ENCODE measurements at places on chromosomes 12 and 14.

GRCh38 chr12:111840807-111841206 is 1.2 kb upstream of the MAPKAPK5 start:
- no peak for DNase-seq

- no peak for DNase-seq
Measured at GRCh38 chr12:94534278-94534677, 74.6 kb upstream of the CEP83 start.

DNA sequence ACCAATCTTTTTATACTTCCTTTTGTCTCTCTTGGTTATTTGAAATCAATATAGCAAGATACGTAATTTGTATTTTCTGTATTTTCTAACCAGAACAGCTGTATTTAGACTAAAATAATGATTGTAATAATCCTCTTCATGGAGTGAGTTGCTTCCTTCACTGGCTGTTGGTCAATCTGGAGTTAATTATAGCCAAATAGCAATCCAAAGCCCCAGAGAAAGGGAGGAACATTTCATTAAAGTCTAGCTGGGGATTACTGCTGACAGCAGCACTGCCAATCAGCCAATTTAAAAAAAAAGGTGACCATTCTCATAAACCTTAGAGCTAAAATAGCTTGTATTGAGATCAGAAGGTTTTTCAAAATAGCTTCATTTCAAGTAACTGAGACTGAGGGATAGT is 118.0 kb downstream of the TRHDE start:
- DNase-seq: no peak

DNA sequence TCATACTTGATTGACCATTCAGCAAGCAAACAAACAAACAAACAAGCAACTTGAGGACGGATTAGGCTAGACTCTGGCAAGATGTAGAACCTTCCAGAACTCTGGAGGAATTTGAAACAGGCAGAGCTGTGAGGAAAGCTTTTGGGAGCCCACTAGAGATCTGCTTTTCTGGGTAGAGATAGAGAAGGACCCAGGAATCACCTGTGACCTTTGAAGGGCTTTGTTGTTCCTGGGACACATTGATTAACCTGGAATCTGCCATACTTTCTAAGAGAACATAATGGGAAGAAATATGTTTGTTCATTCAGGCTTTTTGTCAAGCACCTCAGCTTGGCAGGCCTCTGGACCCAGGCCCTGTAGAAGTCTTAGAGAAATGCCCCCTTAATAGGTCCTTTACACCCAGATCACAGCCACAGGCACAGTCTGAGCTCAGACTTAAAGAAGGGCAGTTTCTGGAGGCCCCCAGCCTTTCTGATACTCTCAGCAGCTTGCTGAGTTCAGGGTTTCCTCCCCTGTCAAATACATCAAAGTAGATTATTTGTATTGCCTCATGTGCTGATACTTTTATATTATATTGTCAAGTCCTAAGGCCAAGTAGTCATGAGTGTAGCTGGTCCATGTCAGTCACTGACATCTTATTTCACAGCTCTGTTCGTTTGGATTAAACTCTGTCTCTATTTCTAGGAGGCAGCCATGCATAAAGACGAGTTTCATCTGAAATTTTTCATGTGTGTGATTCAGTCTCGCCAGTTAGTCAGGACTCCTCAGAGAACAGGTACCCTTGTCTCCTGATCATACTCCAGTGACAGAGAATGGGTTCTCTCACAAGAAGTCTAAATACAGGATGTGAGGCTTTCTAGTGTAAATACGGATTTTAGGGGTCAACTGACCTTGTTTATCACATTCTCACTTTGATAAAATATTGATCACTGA is 1.1 kb upstream of the SENP1 start:
- no peak for DNase-seq

DNA sequence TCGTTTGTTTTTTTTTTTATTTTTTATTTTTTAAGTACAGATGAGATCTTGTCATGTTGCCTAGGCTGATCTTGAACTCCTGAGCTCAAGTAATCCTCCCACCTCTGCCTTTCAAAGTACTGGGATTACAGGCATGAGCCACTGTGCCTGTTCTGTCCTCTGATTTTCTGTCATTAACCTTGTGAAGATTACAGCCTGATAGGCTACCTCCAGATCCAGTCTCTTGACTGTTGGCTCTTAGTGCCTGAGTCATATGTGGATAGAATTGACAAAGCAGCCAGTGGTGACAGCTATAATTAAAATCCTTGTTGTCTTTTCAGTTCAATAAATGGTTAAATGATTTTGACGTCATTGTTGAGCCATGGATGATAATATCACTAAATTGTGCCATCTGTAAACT is 21.3 kb upstream of the REP15 start:
- peak; percentile 12 for DNase-seq

DNA sequence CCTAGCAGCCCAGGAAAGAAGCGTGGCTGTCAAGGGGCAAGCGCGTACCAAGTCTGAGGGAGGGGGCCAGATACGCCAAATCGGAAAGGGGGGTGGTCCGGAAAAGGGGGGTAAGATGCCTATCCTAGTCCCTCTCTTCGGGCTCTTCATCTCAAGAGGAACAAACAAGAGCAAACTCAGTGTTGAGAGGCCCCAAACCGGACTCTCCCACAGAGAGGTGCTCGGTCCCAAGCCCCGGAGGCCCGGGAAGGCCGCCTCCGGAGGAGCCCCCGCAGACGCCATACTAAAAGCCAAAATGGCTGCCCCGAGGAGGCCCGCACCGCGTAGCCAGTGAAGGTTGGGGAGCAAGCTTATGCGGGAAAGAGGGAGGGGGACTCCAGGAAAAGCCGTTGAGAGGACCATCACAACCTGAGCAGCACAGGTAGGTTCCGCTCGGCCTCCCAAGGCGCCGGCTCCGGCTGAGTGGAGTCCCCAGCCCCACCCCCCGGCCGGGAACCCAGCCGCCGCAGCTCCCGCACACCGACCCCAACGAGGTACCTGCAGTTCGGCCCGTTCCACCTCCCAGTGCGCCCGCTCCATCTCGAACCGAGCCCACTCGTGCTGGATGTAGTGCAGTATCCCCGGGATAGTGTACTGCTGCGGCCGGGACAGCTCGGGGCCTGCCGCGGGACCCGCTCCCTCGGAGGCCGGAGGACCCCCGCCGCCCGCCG is at the start of gene AP4S1:
Gene AP4S1, plus strand, starts transcription at position 283 of the 710 bp plus-strand sequence. CDS start 40,548 bp downstream, outside the sequence.
- DNase-seq: peak; percentile 47

- DNase-seq: no peak
Measured at GRCh38 chr12:76967181-76967885, 88.5 kb upstream of the CSRP2 start.

DNA sequence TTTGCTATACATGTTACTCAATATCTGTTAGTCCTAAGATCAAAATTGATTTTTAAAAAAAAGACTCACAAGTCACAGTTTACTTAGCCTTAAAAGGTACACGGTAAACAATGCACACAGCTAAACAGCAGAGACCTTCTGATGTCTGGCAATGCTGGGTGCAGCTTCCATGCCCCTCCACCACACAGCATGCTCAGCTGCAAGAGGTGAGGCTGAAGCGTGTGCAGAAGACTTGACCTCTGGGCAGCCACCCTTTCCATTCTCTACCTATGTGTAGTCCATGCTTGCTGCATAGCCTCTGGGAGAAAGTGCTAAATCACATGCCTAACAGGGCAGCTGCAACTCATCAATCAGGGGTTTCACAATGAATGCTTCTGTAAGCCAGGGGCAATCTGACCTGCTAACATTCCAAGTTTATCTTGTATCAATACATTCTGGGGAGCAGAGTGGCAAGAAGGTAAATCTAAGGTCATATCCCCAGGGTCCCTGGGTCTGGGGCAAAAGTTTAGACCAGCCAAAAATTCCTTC is 44.5 kb upstream of the AMN1 start:
- DNase-seq: no peak

- DNase-seq: no peak
Measured at GRCh38 chr12:113852264-113852663, 113.9 kb downstream of the RBM19 start.

GRCh38 chr14:24725311-24725710 is 91.3 kb upstream of the GZMB start:
- DNase-seq: no peak

DNA sequence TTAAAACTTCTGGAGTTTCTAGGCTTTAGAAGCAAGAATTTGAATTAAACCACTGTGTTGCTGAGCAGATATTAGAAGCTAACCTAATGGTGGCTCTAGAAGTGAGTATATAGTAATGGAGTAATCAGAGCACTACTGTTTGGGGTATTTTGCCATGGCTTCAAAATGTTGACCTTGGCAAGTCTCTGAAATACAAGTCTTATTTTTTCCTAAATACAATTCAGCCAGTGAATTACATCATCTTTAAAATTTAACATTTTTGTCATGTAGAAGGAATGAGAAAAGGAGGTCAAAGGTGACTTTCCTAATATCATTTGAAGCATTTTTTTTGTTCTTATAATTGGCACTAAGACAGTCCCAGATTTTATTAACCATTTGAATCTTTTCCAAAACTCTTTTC is 25.2 kb downstream of the PMCH start:
- DNase-seq: no peak
